CD4-positive, alpha-beta T cell treated with Interleukin-15 for 4 hours (primary cell): ENCODE measurements at places on chromosomes 5 and 9.

DNA sequence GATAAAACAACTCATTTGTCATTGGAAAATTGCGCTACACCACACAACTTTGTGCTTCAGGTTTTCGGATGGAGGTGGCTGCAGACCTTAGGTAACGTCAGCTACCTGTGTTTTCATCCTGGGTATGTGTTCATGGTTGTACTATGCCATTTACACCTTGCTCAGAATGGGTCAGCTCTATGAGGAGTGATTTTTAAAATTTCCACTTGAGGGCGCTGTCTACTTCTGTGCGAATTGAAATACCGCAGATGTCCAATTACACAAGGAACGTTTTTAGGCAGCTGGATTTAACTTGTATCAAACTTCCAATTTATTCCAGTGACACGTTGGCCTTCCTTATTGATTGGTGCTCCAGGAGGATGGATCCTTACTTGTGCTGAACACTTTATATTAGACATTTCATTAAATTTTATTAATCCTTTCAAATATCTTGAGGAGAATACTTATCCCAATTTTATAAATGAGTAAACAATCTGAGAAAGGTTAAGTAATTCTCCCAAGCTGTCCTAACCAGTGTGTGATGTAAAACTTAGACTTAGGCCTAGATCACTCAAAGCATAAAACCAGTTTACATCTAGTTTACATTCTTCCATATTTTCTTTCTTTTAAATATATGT is 23.4 kb downstream of the DMRTA1 start:
- peak; percentile 12 for DNase-seq

GRCh38 chr9:103319979-103320378 is 324.8 kb downstream of the CYLC2 start:
- DNase-seq, result no peak

DNA sequence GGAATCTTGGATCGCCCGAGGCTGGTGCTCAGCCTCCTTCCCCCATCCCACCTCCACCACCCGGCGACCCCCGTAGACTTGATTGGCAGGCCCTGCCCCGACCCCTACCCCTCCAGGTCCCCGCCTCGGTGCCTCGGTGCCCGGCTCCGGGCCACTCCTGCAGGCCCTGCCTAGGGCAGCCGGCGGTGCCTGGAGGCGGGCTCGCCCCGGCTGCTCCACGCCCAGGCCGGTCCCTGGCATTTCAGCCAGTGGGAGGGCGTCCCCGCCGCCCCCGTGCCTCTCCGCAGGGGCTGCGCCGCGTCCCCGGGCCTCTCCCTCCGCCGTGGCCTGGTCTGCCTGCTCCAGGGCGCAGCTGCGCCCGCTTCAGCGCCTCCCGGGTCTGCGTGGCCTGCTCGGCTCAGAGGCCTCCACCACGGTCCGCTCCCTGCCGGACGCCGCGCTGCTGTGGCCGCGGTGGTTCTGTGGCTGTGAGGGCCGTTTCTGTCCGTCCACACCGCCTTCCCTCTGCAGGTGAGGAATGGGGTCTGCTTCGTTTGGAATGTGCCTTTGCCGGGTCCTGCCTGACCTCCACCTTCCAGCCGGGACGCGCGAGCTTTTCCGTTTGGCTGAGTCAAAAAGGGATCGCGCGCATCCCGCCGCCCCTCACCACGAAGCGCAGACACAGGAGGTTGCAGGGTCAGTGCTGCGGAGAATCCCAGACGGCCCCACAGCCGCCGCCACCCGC is 48.3 kb upstream of the IRX4 start:
- DNase-seq, result no peak

DNA sequence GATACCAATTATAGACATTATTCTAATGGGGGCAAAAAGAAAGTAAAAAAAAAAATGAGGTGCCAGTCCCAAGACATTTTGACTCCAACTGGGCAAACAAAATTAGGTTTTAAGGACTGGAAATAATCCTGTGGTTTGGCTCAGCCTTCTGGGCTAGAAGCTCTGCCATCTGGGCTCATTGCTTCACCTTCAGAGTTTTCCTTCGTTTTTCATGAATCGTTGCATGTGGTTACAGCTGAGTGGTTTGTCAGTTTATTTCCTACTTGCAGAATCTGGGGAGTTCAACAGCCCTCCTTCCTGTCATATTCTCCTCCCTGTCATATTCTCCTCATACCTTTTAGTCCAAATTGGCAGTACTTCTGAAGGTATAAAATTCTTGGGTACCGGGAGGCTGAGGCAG is 12.0 kb downstream of the UGT3A2 start:
- no peak for DNase-seq

DNA sequence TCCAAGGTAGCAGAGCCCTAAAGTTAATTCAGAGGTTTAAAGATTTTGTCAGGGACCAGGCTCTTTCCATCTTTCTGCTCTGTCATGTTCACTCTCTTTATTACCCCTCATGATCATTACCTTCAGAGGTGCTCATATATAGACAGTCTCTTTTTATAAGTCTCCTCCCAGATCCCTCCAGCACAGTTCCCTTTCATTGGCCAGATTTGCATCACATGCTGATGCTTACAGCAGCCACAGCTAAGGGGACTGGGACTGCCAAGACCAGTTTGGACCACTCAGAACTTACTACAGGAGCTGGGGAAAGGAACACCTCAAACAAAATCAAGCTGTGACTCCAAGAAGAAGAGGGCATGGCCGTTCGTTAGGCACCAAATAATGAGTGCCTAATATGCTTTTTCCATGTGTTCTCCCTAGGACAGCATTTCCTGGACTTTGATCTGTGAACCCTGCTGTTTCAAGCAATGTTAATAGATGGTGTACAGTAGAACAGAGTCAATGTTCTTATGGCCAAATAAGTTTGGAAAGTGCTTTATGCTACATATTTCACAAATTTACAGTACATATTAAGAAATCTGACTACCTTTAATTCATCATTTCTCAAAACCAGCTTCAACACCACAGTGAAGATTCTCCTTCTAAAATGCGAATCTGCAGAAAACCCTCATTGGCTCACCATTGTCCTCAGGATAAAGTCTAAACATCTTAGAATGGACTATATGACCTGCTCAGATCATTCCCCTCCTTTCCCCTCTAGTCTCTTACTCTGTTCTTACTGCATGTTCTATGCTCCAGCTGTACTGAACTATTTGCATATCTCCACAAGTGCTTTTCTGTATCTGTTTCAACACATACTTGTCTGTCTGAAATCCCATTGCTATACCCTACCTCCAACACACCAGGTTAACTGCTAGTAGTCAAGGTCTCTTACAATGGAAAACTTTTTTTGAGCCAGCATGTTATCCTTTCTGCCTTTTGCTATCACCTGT is 3.4 kb downstream of the C5orf58 start:
- DNase-seq, result no peak
